ENCODE measurements at places on chromosomes 1 and 21. TPM values are rescaled to one million over a fixed set of nuclear protein-coding genes. Genes with fewer than 3 reads are reported as not detected.

FCRL6 gene
- total RNA-seq: not detected

FCGR2B gene
- total RNA-seq: 0.15 TPM

EFNA4 gene
- total RNA-seq: 2.5 TPM

SNX7 gene
- total RNA-seq: 46.5 TPM

MPL gene
- total RNA-seq: not detected

VPS45 gene
- 49.9 TPM for total RNA-seq

PDE9A gene
- 0.50 TPM for total RNA-seq

NEGR1 gene
- 3.6 TPM for total RNA-seq

CNR2 gene
- total RNA-seq: not detected

SPRR5 gene
- total RNA-seq: not detected

IVL gene
- not detected for total RNA-seq

INSRR gene
- total RNA-seq: not detected

SPTA1 gene
- total RNA-seq: under 0.01 TPM

LRRIQ3 gene
- 0.83 TPM for total RNA-seq

TATDN3 gene
- total RNA-seq: 25.5 TPM

CD244 gene
- not detected for total RNA-seq

RPE65 gene
- not detected for total RNA-seq

TAS1R1 gene
- not detected for total RNA-seq

SMYD2 gene
- total RNA-seq: 31.3 TPM

TFF3 gene
- total RNA-seq: 0.29 TPM

FOXO6 gene
- total RNA-seq: not detected

SPATA17 gene
- total RNA-seq: 0.50 TPM

All from smooth muscle cell of trachea (primary cell).